ENCODE measurements at places on chromosomes 7 and 10. TPM values are rescaled to one million over a fixed set of nuclear protein-coding genes. Genes with fewer than 3 reads are reported as not detected.

The ZNF425 gene
- 0.72 TPM for total RNA-seq

DNA sequence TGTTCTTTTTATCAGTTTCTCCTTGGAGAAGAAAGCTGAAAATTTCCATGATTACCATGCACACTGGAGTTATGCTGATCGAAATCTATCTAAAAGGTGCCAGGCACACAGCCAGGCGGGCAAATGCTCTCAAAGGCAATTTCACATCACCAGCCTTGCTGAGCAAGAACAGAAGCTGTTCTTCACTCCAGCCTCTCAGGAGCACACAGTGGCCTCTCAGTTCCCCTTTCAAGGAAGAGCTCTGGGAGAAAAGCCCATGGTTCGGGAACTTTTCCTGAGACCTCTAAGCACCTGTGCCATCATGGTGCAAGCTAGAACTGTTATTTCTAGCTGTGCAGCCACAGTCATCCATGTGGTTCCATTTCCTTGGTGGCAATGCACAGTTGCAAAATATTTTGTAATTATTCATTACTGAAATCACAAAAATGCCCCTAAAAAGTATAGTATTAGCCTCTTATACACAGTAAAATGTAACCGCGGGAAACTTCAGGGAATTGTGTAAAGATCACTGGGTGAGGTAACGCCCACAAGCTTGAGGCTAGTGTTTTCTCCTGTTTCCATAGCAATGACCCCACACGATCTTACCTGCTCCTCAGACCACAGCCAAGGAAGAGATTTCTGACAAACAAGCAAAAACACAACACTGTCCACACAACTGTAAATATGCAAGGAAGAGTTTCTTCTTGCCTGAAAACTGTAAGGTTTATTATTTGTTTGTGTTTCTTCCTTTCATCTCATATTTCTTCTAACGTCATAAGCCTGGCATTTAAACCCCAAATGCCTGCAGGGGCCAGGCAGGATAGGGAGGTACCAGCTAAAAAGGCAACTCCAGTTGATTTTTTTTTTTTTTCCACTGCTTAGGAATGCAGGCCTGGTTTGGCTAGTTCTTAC is 121.2 kb downstream of the FAM107B start:
- DNase-seq = no peak

The LRRC17 gene
- total RNA-seq = 1.9 TPM

DNA sequence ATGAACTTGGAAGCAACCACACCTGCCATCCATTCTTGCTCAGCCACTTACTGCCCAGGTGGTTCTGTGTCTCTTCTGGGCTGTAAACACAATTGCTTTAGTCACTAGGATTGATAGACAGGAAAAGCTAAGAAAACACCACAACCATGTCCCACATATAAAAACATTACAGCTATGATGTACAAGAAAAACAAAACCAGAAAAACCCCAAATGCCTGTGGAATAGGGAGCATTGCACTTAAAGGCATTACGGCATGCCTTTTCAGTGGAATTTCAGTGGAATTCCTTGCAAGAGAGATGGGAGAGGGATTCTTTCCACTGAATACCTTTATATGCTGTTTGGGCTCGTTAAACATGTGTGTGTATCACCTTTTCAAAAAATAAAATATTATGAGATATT is 44.2 kb upstream of the GPR26 start:
- no peak for DNase-seq

The RAB19 gene
- not detected for total RNA-seq

The H2BK1 gene
- total RNA-seq = not detected

DNA sequence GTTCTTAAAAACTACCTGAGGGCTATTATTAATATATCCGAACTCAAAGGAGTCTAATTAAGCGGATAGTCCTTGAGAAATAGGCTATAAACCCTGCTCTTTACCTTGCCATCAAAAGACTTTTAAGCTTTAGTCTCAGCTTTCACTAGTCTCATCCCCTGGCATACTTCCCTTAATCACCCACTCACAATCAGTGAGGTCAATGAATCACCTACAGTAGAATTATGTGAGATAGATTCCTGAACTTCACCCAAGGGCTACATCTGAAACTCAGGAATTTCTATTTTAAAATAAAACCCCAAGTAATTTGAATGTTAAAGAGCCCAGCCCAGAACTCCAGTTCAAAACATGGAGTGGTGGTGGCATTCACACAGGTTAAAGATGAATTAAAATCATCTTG is 108.7 kb downstream of the ETV1 start:
- DNase-seq = no peak

Data from left ventricle myocardium superior (tissue), 1 donor.